ENCODE measurements at places on chromosomes 7 and 10.

- DNase-seq: no peak
Measured at GRCh38 chr10:44780426-44780825, 130.7 kb upstream of the TMEM72 start.

DNA sequence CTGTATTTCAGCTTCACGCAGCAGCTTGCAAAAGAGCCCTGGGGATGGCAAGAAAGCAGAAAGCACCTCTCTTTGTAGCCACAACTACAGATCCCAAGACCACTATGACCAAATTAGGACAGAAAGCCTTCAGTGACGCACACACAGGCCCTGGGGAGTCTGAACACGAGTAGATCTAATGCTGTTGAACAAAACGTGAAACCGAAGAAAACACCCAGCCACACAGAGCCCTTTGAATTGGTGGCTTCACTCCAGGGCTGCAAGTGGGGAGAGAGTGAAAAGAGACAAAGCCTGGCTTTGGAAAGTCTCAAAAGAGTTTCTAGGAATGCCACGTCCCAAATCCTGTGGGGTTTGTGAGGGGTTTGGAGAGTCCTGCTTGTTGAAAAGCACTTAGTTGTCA, 28.4 kb downstream of the PLXNA4 start:
- no peak for DNase-seq

DNA sequence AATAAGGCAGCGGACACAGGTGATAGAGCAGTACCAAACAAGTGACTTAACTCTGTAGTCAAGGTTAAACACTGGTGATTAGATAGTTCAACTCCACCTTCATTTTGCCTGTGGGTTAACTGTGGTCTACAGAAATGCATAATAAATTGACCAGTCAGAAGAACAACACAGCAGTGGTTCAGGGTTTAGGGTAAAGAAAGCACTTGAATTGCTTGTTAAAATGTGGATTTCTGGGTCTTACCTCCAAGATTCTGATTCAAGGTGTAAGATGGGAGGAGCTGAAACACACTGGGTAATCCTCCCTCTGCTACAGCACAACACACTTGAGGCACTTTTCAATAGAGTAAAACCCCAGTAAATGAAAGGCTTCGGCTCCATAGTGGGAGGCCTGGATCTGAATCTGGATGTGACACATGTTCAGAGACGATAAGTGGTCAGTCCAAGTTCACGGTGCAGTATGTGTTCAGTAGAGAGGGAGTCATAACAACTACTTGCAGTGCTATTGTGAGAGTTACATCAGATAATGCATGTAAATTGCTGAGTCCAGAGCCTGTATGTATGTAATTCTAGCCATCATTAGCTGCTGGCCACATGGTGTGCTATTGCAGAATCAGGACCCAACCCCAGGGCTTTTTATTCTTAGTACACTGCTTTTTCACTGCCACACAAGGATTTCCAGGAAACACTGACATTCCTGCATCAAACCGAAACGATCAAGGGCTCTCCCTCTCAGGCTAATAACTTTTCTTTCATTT, 141.7 kb downstream of the SORCS1 start:
- DNase-seq: no peak

GRCh38 chr10:69994262-69994661, 58.4 kb upstream of the MACROH2A2 start:
- DNase-seq: no peak

DNA sequence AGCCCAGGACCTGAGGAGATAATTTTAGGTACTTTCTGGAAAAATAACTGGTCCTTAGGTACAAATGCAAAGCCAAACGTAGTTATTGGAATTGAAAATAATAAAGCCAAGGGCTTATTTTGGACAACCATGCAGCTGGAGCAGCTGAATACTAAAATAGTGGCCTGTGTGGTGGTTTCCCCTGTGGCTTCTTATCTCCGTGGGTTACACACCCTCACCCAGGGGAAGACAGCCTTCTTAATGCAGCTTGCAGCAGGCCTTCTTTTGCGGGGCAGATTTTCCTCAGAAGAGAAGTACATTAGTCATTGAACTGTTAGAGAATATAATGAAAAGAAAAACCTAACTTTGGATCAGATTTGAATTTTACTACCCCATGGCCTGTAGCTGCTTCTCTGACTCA, 133.5 kb downstream of the ST7 start:
- no peak for DNase-seq

DNA sequence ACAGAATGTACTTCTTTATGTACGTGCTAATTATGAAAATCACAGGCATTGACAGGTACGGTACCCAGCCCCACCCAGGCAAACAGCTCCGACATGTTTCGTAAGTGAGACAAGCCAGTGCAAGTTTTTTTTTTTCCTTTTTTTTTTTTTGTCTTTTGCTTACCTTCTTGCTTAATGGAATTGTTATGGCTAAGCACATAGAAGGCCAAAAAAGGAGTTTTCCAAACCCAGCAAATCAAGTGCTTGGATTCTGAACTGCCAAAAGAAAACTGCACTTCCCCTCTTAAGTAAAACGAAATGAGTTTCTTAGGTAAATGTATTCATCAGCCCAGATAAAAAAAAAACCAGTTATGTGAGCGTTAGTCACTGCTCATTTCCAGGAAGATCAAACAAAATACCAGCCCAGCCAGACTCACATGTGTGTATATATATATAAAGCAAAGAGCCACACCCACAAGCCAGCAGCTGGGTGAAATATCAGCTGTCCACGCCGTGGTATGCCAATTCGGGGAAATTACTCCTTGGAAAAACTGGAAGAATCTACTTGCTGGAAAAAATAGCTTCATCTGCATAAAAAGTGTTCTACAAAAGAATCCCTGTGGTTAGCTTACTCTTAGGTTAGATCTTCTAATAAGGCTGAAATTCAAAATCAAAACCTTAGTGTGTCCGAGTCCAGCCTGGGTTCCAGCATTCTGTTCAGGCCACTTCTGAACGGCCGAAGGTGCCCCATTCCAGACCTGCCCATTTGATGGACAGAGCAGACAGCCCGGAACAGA, 8.0 kb downstream of the KLF6 start:
- no peak for DNase-seq
